ENCODE measurements at places on chromosomes 7 and 10.

DNA sequence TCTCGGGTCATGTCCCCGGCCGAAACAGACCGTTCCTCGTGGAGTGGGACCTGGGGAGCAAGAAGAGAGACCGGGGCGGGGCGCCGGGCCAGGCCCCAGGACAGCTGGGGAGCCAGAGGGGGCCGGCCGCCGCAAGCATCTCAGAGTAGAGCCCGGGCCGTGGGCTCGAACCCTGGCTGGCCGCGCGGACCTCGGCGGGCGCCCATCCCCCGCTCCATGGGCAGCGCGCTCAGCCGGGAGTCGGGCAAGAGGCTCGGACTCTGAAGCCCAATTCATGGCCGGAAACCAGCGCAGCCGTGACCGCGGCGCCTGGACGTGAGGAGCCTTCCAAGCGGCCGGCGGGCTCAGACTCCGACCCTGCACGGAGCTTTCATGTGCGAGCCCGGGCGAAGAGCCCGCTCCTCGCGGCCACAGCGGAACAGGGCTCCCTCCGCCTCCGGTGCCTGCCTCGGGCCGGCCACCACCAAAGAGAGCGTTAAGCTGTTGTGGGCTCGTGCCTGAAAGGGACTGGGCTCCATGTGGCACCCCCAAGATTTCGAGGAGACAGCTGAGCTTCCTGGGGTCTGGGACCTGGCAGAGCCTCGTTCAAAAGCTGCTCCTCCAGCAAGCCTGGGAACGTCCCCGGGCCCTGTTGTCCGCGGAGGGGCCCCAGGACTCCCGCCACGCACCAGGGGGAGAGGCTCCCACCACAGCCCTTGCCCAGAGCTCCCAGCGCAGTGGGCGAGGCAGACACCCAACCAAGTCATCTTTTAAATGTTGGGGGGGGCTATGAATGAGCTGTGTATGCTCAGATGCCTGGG is 757 bp upstream of the GRID1 start:
- DNase-seq: no peak

GRCh38 chr10:52740913-52741675 is 31.5 kb downstream of the MBL2 start:
- peak; percentile 43 for DNase-seq

- no peak for DNase-seq
Observed at GRCh38 chr7:48664241-48664640, 260.1 kb upstream of the CDC14C start.

- DNase-seq: no peak
Observed at GRCh38 chr10:18334116-18334867, 194.1 kb downstream of the CACNB2 start.

GRCh38 chr10:84012831-84013458 is 126.4 kb upstream of the GHITM start:
- no peak for DNase-seq

GRCh38 chr10:72503241-72503640 is 122.6 kb downstream of the MICU1 start:
- peak; percentile 74 for DNase-seq

- DNase-seq: no peak
Observed at GRCh38 chr10:95187617-95188016, 6.4 kb upstream of the ACSM6 start.

Data from EL (cell line).